ENCODE measurements at places on chromosomes 6 and 20. TPM values are rescaled to one million over a fixed set of nuclear protein-coding genes. Genes with fewer than 3 reads are reported as not detected.

- DNase-seq: peak; percentile 50
Observed at GRCh38 chr20:5402903-5403531, 86.3 kb upstream of the PROKR2 start.

GRCh38 chr6:24408719-24409410, 6.1 kb downstream of the MRS2 start:
- no peak for DNase-seq

- no peak for DNase-seq
Observed at GRCh38 chr6:107869871-107870270, 45.8 kb upstream of the SCML4 start.

GRCh38 chr6:38974389-38975151, 74.0 kb upstream of the GLP1R start:
- no peak for DNase-seq

The FUT9 gene
- not detected for total RNA-seq

The RIN2 gene
- not detected for total RNA-seq

The NOL4L gene
- total RNA-seq: 24.5 TPM

The CGA gene
- total RNA-seq: not detected

The RPRD1B gene
- total RNA-seq: 32.4 TPM

The RAD21L1 gene
- total RNA-seq: 0.18 TPM

- no peak for DNase-seq
Observed at GRCh38 chr6:15239616-15240364, 6.1 kb upstream of the JARID2 start.
